ENCODE measurements at places on chromosomes 5 and 9.

DNA sequence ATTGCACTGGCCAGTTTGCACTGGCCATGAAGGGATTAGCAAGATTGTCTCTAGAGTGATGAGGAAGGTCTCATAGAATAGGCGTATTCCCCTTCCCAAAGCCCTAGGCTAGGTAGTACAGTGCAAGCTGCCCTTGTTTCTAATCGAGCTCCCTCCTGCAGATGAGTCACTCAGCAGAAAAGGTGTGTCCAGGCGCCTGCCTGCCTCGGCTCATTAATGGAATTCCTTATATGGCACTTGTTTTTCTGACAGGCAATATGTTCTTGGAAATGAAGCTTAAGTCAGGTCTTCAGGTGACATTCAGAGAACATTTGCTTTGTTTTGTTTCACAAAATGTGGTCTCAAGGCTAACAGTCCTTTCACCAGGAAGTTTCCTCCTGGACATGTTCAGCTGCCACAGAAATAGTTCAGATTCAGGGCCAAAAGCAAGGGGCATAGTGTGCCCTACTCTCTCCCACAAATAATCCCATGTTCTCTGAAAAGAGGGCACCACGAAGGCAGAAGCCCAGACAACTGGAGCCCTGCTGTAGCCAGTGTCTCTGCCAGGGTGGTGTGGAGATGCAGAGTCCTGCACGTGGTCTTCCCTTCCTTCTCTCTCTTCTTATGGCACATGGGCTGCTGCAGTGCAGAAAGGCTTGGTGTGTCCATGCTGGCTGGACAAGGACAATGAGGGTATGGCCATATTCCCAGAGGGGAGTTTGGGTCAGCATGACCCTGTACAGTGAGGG, 281.1 kb upstream of the MAP3K1 start:
- no peak for DNase-seq

- no peak for DNase-seq
Measured at GRCh38 chr5:170397059-170397458, 7.9 kb upstream of the KCNMB1 start.

- no peak for DNase-seq
Measured at GRCh38 chr5:14483504-14484157, 98.0 kb upstream of the OTULINL start.

DNA sequence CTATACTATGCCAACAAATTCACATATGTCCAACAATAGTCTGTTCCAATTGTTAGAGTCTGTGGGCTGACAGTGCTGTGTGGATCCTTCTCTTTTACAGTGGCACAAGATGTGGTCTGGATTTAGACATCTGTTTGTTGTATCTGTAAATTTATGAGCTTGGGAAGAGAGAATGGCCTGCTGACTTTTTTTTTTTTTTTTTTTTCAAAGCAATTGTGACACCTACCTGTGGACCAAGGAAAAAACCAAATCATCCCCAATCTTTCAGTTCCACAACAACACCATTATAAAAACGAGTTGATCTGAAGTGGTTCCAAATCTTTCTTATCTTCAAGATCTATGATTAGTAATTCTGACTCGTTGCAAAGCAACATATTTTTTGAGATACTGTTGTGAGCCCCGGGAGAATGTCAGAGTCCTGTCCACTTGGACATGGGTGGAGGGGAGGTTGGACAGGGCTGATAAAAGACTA, 4.9 kb downstream of the IRX2 start:
- no peak for DNase-seq

- DNase-seq, result no peak
Measured at GRCh38 chr5:56421246-56422075, 188.3 kb upstream of the ANKRD55 start.

GRCh38 chr5:123756318-123756665, 244.3 kb downstream of the CSNK1G3 start:
- no peak for DNase-seq
